Stimulated activated CD8-positive, alpha-beta memory T cell treated with anti-CD3 and anti-CD28 coated beads, Interleukin-2, amount 100 ng/mL, for 48 hours (primary cell): ENCODE measurements at places on chromosomes 5 and 9.
A peak's percentile ranks its signal among the peaks of the same experiment; 100 is the strongest.

DNA sequence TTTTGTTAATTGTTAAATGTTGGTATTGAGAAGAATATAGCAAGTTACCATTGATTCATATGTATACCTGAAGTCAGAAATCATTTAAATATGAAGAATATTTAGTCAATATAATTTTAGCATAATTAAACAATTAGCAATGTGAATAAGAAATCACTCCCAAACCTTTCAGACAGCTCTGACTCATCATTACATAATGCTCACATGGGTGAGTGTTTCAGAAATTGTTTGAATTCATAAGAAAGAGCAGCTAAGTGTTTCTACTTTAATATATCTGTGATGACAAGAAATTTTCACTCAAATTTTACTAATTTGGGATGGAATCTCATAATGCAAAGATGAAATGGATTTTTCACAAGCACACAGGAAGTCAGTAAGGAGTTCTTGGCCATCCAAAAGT is 42.0 kb upstream of the CDC42SE2 start:
- no peak for DNase-seq

DNA sequence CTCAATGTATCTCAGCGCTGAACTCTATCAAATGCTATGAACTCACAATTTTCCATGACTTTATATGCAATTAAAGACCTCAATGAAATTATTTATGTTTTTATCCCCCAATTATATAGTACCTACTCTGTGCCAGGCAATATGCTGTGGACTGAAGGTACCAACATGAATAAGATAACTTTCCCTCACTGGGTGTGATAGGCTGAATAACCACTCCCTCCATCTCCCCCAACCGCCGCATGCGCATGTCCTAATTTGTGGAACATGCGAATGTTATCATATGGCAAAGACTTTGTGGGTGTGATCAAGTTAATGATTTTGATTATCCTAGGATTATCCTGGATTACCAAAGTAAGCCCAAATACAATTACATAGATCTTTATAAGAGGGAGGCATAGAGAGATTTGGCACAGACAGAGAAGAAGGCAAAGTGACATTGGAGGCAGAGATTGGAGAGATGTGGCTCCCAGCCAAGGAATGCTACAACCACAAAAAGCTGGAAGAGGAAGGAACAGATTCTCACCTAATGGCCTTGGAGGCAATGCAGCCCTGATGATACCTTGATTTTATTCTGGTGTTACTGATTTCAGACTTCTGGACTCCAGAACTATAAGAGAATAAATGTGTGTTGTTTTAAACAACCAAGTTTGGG is 149.1 kb upstream of the VCAN start:
- DNase-seq, result no peak

DNA sequence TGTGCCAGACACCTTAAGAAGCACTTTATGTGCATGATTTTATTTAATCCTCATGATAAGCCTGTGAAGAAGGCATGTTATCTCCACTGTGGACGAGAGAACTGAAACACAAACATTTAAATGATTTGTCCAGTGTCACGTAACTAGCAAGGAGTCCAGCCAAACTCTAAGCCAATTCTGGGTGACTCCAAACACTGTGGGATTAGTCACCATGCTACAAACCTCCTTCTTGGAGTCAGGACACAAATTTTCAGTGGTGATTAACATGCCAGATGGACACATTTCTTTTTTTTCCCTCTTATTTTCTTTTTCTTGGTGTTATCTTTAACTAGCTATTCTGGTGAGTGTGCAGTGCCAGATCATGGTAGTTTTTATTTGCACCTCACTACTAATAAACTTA is 316.8 kb downstream of the NDUFS4 start:
- DNase-seq, result no peak

- no peak for DNase-seq
Measured at GRCh38 chr9:127500399-127500798, 49.1 kb downstream of the LRSAM1 start.

- no peak for DNase-seq
Measured at GRCh38 chr9:130366888-130367550, 77.7 kb upstream of the ASS1 start.

GRCh38 chr5:67065237-67065636 is 131.4 kb downstream of the CD180 start:
- peak; percentile 21 for DNase-seq

DNA sequence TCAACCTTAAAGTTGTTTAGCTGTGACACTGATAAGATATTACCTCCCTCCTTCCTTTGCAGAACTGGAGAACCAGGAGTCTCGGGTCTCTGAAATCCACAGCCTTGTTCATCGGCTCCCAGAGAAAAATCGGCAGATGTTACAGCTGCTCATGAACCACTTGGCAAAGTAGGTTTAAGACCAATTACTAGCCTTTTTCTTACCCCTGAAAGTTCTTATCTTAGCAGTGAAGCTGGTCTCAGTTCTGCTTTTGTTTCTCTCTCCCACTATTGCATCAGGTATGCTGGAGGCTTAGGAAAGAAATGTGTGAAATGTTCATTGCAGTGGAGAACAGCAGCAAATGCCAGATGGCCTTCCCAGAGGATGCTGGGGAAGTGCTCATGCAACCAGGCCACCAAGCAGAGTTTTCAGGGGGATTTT is 287.4 kb downstream of the ARHGAP26 start:
- DNase-seq, result no peak

DNA sequence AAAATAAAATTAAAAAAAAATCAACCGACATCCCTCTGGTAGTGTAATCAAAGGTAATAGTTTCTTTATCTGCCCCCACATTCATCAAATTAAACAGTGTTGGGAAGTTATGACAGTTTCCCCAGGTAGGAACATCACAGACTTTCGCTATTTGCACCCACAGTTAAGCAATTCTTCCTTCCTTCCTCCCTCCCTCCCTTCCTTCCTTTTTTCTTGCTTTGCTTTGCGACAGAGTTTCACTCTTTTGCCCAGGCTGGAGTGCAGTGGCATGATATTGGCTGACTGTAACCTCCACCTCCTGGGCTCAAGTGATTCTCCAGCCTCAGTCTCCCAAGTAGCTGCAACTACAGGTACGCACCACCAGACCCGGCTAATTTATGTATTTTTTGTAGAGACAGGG is 10.8 kb upstream of the BICD2 start:
- DNase-seq, result no peak

- no peak for DNase-seq
Measured at GRCh38 chr9:13983607-13984006, 330.3 kb downstream of the NFIB start.

- DNase-seq, result no peak
Measured at GRCh38 chr9:113952676-113953075, 76.6 kb downstream of the ZNF618 start.

DNA sequence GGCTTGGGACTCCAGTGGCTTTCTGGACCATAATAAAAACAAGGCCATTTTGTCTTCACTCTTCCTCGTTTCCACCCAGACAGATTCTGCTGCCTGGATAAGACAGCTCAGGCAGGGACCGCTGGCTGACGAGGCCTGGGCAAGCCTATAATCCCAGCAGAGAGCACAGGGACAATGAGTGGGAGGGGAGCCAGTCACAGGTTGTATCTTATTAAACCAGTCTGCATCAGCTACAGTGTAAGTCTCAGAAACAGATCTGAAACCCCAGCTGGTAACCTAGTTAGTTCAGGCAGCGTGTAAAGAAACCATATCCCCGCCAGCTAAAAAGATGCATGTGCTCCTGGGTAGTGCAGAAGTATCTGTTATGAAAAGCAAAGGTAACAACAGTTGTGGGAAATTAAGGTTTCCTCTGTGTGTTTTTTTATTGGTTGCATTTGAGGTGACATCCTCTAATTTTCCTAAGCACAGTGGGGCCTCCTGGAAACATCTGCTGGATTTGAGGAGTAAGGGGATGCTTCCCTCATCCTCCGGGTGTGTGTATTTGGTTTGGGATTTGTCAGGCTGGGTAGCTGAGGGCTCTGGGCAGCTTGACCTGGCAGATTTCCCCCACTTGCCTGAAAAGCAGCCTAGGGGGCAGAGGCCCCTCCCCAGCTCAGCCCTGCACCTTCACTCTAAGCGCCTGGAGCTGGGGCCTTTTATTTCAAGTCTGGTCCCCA is 15.2 kb upstream of the TAL2 start:
- no peak for DNase-seq

DNA sequence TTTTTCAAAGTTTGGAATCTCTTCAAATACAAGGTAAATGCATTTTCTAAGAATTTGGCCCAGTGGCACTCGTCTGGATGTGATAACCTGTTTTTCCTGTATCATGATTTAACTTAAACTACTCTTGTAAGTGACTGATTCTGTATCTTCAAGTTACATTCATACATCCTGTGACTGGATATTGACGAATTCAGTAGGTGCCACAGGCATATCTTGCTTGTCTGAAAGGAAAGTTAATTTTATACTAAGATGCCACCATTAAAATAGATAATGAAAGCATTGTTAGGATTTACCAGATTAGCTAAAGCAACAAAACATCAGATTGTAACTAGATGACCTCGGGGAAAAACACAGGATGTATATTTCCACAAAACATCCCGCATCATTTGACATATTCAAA is 175.3 kb upstream of the ZNF608 start:
- no peak for DNase-seq

GRCh38 chr5:60503771-60504170 is 196.2 kb downstream of the DEPDC1B start:
- DNase-seq, result no peak

- no peak for DNase-seq
Measured at GRCh38 chr5:126847826-126848251, 70.9 kb downstream of the LMNB1 start.

DNA sequence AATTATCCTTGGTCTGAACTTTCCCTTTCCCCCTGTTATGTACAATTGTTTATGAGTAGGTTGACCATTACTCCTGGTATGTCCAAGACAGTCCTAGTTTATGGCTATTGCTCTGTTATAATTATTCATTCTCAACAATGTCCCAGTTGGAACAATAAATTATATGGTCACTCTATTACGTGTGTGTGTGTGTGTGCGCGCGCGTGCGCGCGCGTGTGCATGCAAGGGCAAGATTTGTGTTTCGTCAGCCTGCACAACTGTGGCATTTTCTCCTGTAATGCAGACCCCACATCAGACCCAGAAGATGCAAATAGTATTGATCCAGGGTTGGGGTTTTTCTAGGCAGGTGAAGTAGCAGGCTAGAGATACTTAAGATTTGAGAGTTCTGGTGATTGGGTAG is 88.4 kb downstream of the ESM1 start:
- DNase-seq, result no peak

DNA sequence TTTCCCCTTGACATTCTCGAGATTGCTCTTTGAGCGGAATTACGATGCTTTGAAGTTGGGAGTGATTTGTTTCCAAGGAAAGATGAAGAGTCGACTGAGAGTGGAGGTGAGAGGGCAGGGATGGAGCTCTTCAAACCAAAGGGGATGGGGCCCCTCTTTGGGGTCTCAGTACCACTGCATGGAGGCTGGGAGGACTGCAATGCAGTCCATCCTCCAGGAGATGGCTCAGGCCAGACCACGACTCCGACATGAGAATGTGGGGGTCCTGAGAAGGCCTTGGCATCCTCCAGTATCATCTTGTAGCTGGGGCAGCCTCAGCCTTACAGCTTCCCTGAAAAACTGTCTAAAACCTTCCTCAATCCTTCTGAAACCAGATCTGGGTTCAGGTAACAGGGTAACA is 51.1 kb upstream of the CDKN2AIPNL start:
- no peak for DNase-seq

DNA sequence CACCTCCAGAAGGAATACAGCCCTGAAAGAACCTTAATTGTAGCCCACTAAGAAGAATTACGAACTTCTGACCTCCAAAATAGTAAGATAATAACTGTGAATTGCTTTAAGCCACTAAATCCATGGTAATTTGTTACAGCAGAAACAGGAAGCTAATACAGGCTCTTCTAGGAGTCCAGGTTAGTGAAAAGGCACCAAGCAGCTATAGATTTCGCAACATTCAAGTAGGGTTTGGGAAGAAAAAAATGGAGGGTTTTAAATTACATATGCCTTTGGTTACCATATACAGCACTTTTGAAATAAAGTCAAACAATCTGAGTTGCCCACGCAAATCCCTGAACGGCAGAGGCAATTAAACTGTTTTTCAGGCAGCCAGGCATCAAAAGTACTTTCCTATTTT is 1.7 kb upstream of the ACTL7A start:
- DNase-seq, result no peak

- DNase-seq, result no peak
Measured at GRCh38 chr5:10674096-10674495, 86.9 kb downstream of the DAP start.

DNA sequence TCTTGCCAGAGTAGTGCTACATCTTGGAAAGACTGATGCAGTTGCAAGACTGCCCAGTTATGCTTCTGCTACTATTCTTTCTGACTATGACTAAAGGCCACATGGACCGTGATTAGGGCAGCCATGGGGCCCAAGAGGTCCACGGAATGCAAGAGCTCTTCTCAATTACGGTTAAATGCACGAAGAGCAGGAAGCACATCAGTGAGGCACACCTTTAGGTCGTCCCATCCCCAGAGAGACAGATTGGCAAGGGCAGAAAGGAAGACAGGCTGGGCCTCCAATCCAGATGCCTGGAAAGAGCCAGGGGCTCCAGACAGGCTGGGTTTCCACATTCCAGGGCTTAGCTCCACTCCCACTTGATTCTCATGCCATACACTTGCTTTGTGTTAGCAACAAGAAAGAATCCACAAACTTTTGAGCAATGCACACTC is 132.3 kb upstream of the SLIT3 start:
- no peak for DNase-seq

- no peak for DNase-seq
Measured at GRCh38 chr5:58582019-58582802, 664 bp upstream of the RAB3C start.

DNA sequence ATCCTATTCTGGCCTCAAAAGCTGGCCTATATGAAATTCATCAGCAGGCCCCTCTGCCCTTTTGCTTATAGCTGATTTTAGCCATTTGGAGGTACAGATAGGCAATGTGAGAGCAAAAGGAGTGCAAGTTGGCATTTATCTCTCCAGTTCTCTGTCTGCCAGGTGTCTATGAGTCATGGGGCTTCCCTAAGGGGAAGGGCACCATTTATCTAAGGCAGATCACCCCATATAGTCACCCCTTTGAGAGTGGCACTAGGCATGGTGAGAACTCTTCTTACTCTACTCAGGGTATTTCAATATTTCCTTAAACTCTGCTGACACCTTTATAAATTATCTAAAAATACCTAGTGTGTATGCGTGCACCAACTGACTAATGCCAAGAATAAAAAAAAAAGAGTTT is 314.7 kb upstream of the CDH6 start:
- no peak for DNase-seq

DNA sequence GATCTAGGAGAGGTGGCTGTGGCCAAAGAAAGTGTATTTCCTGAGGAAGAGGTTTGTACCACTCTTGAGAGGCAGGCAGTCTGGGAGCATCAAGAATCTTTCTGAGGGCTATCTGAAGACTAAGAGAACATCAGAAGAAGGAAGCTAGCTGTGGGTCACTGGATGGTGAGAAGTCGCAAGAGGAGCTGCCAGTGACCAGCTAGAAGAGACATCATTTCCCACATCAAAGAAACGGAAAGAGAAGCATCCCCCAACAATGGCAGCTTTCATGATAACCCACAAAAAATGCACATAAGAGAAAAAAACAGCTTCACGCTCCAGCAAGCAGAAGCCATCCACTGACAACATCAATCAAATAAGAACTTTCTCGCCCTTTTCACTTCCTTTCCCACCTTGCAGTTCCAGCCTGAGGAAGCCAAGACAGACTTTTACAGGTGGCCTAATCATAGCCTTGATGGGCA is 25.0 kb upstream of the CEP78 start:
- no peak for DNase-seq
